ENCODE measurements at places on chromosomes 3 and 15.

DNA sequence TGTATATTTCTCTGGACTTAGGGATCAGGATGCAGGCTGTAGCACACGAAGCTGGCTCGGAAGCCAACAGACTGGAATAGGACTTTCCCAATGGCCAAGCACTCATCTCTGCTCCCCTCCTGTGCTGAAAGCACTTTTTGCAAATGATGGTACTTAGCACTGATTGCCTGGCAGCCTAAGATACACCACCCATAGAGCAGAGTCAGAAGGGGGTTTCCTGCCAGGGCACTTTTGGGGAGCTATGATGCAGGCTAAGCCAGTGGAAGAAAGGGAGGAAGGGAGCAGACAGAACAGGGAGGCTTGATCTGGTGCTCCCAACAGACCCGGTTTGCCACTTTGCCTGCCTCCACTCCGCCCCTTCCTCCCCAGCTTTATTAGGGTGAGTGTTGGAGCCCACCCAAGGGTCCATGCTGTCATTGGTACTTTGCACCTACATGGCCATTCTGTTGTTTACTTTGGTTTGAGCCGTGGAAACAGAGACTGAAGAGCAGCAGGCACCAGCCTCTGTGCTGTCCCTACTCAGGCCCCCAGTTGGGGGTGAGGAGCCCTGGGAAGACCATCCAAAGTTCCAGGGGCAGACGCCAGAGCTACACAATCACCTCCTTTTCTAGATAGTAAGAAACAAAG lies 15.9 kb downstream of the BSN start:
- DNase-seq: no peak

DNA sequence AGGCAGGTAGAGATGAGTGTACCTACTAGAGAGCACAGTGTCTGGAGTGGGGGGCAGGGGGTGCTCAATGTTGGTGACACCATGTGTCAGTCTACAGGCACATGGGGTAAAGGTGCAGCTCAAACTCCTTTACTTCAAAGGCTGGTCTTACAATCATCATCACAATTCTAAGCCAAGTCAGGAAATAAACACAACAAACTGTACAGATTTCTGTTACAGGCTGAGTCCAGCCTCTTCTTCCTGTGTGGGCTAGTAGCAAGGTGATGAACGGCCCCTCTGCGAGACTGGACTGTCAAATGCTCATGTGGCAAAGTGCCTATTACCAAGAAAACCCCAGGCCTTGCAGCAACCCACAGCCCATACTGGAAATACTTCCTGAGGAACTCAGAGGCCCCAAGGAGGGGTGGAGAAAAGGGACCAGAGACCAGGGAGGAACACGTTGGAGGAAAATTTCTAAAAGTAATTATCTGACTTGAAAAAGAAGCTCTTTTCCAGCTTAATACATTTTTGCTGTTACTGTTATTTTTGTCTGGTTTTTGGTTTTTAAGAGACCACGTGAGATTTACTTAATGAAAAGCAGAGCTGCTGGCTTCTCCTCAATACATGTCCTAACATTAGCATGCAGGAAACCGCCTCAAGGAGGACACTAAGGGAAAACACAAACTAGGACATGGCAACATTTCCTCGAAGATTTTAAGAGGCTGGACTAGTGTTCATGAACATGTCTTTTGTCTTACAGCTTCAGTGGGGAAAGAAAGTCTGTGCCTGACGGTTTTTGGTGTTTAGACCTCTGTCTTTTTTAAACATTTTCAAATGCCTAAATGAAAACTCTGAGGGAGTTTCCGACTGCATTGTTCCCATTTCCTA lies 29.5 kb downstream of the TBC1D2B start:
- no peak for DNase-seq

DNA sequence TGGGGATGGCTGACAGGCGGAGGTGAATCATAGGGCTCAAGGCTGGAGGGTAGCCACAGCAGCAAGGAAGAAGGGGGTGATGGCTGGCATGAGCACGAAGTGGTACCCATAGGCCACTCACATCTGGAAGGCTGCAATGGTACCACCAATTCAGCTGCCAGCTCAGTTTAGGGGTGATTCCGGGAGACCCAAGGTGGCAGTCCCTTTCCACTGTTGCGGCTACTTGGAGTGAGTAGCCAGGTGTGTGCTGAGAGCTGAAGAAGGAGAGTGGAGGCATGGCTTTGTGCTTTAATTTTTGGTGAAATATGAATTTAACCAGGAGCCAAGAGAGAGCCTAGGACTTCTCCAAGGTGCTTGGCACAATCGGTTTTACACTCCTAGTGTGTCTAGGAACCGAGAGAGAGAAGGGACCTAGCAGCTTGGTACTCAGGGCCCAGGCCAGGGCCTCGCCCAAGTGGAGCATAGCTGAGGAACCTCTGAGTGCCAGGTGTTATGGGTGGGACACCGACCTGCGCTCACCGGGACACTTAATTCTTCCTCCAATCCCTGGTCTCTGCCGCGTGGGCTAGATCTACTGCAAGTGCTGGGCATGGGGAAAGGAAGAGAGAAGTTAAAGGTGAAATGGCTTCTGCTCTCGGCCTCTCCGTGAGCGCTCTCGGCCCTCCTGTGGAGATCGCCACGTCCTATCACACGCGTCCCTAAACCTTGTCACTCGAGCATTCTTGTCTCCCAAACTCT lies 32.2 kb upstream of the POLG start:
- DNase-seq: no peak

GRCh38 chr15:67240235-67241131 lies 14.0 kb downstream of the AAGAB start:
- DNase-seq: no peak

- no peak for DNase-seq
Observed at GRCh38 chr3:118782755-118783202, 251.9 kb downstream of the IGSF11 start.

- DNase-seq: no peak
Observed at GRCh38 chr3:164186095-164186494, 892.2 kb downstream of the SI start.

DNA sequence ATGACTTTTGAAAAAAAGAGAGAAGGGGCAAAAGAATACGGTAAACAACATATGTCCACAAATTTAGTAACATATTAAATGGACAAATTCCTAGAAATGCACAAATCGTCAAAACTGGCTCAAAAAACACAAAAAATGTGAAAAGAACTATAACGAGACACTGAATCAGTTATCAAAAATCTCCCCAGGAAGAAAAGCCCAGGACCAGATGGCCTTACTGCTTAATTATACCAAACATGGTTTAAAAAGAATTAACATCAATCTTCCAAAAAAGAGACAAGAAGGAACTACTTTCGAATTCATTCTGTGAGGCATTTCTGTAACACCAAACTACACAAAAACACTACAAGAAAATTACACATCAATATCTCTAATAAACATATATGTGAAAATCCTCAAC lies 117.4 kb downstream of the STAG1 start:
- no peak for DNase-seq

GRCh38 chr15:75815811-75816719 lies 27.2 kb upstream of the UBE2Q2 start:
- no peak for DNase-seq

DNA sequence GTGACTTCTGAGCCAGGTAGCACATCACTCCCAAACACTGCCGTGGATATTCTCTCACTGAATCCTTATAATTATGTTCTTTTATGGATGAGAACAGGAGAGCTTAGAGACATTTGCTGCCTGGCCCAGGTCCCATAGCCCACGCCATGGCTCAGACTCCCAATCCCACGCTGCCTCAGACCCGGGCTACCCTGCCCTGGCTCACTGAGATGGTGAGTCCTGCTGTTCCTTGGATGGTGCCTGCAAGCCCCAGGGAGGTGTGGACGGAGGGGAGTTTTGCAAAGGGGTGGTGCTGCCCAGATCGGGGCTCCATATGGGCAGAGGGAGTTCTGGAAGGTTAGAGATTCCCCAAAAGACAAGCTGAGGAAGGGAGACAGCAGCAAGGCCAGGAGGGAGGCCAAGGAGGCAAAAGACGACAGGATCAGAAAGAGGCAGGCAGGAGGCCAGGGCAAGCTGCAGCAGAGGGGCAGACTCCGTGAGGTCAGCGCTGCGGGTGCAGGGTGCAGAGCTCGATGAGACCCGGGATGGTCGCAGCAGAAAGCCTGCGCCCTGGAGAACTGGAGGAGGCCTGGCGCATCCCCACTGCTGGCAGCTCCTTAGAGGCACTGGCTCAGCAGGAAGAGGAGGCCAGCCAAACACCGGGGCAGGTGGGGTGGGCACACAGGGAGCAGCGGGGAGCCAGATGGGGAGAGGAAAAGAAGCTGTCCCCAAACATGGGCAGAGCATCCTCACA lies 95.7 kb upstream of the ALDH1A3 start:
- peak; percentile 27 for DNase-seq

GRCh38 chr3:119885746-119886530 lies 104.0 kb downstream of the NR1I2 start:
- no peak for DNase-seq

- DNase-seq: no peak
Observed at GRCh38 chr15:89441295-89441812, 55.0 kb downstream of the RHCG start.

GRCh38 chr15:66170716-66171115 lies 82.8 kb downstream of the MEGF11 start:
- no peak for DNase-seq

- no peak for DNase-seq
Observed at GRCh38 chr3:194307849-194308248, 43.3 kb downstream of the CPN2 start.

Data from heart left ventricle (tissue), 16 donors.